ENCODE measurements at places on chromosomes 3 and 15. TPM values are rescaled to one million over a fixed set of nuclear protein-coding genes. Genes with fewer than 3 reads are reported as not detected.

The FBXL2 gene
- 21.4 TPM for polyA plus RNA-seq

The FAM107A gene
- not detected for polyA plus RNA-seq

The CLDN16 gene
- 0.08 TPM for polyA plus RNA-seq

The DISP2 gene
- polyA plus RNA-seq: 0.54 TPM

The CTSH gene
- 33.6 TPM for polyA plus RNA-seq

The CCDC80 gene
- polyA plus RNA-seq: 2.0 TPM

The KATNBL1 gene
- 15.4 TPM for polyA plus RNA-seq

The TGM4 gene
- polyA plus RNA-seq: 1.6 TPM

The SCG5 gene
- polyA plus RNA-seq: 3.0 TPM

The IDH2 gene
- polyA plus RNA-seq: 41.3 TPM

The CCDC54 gene
- not detected for polyA plus RNA-seq

The MAP6D1 gene
- 4.0 TPM for polyA plus RNA-seq

The PCSK6 gene
- polyA plus RNA-seq: 0.22 TPM

The AGBL1 gene
- not detected for polyA plus RNA-seq

The VIPR1 gene
- 0.77 TPM for polyA plus RNA-seq

- no peak for DNase-seq
Measured at GRCh38 chr15:41713047-41713446, 52.8 kb downstream of the MGA start.

GRCh38 chr3:99984139-99984538, 130.2 kb downstream of the FILIP1L start:
- no peak for DNase-seq

- DNase-seq: peak; percentile 19
Measured at GRCh38 chr15:41746802-41747201, 27.5 kb upstream of the MAPKBP1 start.

- peak; percentile 51 for DNase-seq
Measured at GRCh38 chr3:119149484-119149883, 3.5 kb downstream of the TEX55 start.

GRCh38 chr3:138303474-138303873, 26.2 kb downstream of the NME9 start:
- no peak for DNase-seq

DNA sequence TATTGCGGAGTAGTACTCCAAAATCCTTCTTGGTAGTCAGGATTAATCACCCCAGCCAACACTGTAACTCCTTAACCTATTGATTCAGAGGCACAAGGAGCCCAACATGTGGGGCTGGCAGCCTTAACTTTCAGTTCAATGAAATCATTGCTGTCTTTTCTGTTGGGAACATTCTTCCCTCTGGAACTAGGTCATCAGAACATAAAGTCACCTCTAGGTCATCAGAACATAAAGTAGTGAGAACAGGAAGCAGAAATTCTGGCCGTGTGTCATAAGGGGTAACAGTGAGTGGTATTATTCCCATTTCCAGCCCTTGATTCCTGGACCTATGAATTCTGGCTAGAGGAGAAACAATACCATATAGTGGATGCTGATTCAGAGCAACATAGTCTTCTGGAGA, 71.5 kb upstream of the TNIK start:
- no peak for DNase-seq

DNA sequence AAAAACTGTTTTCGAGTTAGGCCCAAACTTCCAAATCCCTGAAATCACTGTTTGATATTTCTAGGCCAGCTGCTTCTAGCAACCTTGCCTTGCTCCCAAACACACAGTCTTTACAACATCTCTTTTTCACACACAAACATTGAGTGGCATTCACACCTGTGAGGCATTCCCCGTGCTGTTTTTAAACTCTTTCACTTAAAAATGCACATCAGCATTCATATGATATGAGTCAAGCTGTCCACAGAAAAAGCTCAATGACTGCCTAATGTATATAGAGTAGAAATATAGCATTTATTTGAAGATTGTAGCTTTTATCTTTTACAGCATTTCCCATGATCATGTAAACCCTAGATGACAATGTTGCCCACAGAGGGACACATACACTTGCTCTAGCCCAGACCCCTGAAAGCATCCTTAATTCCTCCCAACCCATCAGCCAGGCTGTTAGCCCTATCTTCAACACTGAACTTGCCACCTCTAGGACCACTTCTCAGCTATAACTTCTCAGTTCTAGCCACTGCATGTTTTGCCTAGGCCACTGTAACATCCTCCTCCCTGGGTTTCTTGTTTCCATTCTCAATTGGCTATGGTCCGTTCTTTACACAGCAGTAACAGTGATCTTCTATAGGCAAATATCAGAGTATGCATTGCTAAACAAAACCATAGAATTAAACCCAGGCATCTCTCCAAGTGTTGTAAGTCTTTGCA, 782.6 kb downstream of the DIPK2A start:
- no peak for DNase-seq

- peak; percentile 76 for DNase-seq
Measured at GRCh38 chr3:120558771-120559241, 37.3 kb upstream of the NDUFB4 start.

GRCh38 chr3:194287977-194288706, 63.0 kb downstream of the CPN2 start:
- DNase-seq: no peak

DNA sequence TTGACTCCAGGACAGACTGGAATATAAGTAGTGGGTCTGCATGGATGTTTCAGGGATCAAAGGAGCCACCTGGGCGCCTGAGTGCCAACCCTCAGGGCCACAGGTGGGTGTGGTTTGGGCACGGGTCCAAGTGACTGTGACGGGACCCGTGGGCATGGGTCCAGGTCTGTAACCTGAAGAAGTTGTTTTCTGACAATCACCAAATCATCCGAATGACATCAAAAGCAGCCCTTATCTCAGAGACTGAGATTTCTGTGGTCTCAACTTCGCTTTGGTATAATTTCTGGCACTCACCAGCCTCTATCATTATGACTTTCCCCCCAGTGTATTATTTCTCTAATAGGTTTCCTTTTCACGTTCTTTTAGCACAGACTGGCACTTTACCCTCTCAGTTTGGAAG, 24.4 kb downstream of the RLBP1 start:
- DNase-seq: peak; percentile 8

DNA sequence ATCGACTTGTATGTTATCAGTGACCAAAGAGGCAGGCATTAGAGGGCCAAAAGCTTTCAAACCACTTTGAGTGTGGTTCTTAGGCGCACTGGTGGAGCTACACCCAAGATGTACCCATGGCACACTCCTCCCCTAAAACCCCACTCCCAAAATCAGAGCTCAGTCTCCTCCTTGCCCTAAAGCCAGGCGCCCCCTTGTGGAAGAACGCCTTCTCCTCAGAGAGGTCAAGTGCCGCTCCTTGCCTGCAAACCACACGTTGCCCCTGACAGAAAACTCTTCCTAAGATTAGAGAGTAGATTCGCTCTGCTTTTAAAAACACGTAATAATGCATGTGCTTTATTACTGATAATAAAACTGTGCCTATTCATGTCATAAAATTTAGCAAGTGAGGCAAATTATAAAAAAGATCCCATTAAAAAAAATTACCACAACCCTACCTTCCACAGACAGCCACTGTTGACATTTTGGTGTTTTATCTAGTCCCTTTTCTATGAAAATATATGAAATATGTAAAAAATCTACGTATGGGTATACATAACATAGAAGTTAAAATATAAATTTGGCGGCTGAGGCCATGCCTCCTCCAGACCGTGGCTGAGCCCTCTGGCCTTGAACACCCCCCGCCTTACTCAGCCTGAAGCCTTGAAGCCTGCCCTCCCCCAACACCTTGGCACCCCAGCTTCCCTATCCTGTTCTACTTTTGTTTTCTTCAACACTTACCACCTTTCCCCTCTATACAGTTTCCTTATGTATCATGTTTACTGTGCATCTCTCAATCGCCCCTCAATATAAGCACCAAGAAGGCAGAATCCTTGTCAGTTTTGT, 33.5 kb downstream of the BCL2L10 start:
- no peak for DNase-seq

DNA sequence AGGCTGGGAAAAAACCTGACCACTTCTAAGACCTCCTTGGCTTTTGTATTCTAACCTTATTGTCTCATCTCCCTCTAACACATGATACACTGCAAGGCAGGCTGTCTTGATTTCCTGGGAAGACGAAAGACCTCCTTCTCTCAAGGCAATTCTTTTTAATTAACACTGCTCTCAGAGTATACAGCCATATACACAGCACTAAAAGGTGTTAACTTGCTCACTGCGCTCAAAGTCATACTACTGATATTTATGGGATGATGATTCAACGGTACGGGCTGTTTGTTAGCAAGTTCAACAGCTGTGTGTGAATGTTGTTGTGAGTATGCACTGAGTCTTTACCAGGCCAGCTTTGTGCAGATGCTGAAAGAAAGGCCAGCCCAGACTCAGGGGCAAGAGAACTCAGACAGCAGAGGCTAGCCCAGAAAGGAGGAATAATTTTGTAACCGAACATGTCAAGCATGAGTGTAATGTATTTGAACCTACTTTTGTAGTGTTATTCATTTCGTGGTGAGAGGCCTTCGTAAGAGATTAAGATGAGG, 229.9 kb downstream of the IL5RA start:
- DNase-seq: no peak

DNA sequence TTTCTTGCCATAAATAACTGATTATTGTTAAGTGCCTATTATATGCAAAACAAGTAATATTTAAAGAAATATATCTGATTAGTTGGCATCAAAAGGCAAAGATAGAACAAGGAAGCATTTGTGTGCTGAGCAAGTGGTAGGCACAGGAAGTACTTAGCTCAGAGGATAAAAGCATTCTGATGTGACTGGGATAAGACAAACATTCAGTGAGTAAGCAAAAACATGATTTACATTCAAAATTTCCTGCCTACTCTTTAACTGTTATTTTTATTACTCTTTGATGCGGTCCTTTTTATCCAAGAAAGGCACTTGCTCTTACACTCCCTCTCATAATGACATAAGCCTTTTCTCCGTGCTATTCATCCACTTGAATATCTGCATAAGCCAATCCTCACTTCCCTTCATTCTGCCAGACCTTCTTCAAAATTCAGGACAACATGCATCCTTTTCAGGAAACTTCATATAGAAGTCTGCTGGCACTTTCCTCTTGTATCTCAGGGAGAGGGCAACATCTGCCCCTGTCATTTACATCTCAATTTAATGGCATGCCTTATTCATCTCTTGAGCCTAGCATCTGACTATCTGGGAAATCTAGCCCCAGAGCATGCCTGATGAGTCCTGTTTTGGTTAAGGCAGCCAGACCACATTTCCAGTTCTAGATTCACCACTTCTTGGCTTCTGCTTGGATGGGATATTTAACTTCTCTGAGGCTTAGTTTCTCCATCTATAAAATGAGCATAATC, 478.2 kb upstream of the ROBO2 start:
- DNase-seq: no peak

Data from mammary epithelial cell (primary cell).